ENCODE measurements at places on chromosomes 12 and 14. TPM values are rescaled to one million over a fixed set of nuclear protein-coding genes. Genes with fewer than 3 reads are reported as not detected.

The CKB gene
- total RNA-seq, result 50.8 TPM

The ACSM4 gene
- not detected for total RNA-seq

The LRP1-AS gene
- not detected for total RNA-seq

The PMCH gene
- not detected for total RNA-seq

The RDH16 gene
- total RNA-seq, result 1.6 TPM
